ENCODE measurements at places on chromosomes 2 and 18.

DNA sequence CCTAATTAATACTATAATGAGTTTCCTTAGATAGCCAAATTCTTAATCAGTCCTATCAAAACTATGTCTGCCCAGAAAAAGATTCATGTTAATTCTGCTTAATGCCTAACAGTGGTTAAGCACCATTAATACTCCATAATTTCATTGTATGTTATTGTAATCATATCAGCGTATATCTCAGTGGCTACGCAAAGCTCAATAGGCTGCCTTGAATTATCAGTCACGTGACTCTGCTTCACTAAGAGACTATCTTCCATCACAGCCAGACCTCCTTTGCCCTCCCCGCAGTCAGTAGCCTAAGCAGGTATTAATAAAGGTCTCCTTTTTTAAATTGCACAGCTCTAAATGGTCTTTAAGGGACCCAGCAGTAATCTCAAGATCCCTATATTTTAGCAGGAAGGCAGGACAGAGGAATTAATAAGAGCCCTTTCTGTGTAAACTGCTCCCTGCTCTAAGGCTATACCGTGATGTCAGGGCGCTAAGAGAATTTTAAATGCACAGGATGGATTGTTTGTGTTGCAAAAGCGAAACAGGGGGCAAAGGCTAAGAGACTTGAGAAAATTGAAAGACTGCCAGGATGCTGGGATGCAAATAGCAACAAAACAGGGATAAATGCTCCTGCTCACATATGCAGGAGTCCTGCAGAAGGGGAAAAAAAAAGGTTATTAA is 215.6 kb upstream of the POU3F3 start:
- no peak for DNase-seq

DNA sequence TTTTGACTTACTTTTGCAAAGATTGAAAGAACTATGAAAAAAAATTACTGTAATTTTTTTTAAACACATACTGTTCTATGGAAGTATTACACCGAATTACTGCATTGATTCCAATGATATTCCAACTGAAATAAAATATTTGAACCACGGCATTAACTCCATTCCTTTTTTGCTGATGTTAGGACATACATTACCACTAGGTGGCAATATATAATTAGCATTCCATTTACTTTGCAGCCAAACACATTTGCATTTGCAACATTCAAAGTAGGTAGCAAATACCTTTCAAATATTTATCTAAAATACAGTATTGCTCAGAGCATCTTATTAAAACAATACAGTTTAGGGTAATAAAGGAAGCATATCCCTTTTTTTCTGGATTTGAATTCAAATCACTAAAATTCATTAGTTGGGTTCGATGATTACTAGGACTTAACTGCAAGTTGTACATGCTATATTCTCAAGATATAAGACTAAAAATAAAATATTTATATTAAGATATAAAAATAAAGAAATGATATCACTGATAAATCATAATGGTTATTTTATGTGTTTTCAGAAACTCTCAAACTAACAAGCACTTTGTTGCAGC is 31.3 kb downstream of the LANCL1 start:
- DNase-seq, result no peak

DNA sequence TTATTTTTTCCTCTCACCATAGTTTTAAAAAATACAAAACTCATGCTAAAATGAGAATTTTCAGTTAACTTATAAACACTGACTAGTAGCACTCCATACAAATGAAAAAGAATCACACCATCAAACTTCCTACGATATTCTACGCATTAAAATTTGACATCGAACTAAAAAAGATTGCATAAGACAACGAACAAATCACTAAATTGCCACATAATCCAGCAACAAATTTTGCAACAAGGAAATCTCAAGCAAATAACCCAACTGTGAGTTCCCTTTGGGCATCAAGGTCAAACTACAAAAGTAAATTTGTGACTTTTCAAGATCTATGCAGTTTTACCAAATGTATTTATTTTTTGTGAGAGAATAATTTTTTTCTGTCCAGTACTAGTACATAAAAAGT is 1.5 kb downstream of the MAP3K2 start:
- DNase-seq, result no peak

- no peak for DNase-seq
These were observed 162.7 kb downstream of the PKP4 start for GRCh38 chr2:158619496-158619895.

- no peak for DNase-seq
These were observed 37.1 kb downstream of the BCL11A start for GRCh38 chr2:60516383-60516811.

GRCh38 chr2:201999279-201999678 is 34.4 kb upstream of the FZD7 start:
- no peak for DNase-seq

DNA sequence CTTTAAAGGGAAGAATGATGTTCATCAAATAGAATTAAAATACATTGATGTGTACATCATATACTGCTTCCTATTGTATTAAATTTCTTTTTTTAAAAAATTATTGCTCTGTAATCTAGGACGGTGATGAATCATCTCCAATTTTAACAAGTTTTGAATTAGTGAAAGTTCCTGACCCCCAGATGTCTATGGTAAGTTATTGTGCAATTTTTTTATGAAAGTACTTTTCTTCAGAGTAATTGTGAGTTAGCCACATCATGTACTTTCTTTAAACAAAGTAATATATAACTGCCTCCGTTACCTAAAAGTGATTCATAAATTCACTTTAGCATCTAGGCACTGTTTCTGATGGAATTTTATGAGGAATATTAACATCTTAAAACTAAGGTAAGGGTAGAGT is 38.1 kb downstream of the PIK3C3 start:
- no peak for DNase-seq

DNA sequence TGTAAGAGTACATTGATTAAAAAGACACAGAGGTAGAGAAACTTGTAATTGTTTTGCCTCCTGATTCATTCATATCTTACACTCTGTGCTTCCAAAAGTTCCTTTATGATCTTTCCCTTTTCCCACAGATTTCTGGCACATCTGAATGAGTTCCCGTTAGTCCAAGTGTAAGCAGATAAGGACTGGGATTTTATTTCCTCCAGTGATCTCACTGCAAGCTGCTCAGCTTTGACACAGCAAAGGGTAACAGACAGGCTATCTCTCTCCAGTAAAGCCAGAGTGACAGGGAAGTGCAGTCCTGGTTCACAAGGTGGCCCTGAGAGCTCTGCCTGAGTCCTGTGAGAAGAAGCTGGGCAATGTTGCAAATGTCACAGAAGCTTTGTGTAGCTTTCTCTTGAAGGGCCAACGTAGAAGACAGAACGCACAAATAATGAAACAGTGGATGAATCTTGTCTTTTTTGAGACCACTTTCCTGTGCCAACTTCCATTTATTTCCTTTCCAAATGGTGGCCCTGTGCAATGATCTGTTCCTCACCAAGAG is 32.5 kb upstream of the KCNE4 start:
- no peak for DNase-seq

DNA sequence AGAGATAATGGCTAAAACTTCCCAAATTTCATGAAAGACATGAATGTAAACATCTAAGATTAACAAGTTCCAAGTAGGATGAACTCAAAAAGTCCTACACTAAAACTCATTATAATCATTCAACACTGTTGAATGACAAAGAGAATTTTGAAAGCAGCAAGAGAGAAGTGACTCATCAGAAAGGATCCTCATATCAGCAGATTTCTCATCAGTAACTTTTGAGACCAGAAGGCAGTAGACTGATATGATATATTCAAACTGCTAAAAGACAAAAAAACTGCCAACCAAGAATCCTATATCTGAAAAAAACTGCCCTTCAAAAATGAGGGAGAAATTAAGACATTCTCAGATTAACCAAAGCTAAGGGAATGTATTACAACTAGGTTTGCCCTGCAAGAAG is 130.6 kb upstream of the OTX1 start:
- no peak for DNase-seq

GRCh38 chr18:394987-395362 is 105.5 kb downstream of the COLEC12 start:
- DNase-seq, result no peak

- no peak for DNase-seq
These were observed 456.6 kb upstream of the UBE2E3 start for GRCh38 chr2:180523621-180524340.

DNA sequence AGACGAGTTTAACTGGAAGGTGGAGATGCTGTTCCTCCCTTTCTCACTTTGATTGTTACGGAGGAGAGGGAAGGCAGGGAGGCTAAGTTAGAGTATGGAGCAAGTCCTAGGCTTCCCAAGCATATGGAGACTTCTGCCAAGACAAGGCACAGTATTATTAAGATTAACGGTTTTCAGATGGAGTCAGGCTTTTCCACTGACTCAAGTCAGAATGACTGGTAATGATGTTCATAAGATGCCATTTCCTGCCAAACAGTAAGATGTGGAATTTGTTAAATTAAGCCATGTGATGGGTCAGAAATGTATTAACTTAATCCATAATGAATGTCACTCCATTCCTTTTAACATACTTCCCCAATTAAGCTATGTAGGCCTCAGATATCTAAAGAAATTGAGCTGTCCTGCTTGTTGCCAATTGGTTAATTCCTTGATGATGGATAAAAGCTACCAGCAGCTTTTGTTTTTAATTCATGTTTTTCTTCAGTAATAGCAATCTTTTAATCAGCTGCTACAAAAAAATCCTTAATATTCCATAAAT is 383.7 kb downstream of the ZNF521 start:
- DNase-seq, result no peak

DNA sequence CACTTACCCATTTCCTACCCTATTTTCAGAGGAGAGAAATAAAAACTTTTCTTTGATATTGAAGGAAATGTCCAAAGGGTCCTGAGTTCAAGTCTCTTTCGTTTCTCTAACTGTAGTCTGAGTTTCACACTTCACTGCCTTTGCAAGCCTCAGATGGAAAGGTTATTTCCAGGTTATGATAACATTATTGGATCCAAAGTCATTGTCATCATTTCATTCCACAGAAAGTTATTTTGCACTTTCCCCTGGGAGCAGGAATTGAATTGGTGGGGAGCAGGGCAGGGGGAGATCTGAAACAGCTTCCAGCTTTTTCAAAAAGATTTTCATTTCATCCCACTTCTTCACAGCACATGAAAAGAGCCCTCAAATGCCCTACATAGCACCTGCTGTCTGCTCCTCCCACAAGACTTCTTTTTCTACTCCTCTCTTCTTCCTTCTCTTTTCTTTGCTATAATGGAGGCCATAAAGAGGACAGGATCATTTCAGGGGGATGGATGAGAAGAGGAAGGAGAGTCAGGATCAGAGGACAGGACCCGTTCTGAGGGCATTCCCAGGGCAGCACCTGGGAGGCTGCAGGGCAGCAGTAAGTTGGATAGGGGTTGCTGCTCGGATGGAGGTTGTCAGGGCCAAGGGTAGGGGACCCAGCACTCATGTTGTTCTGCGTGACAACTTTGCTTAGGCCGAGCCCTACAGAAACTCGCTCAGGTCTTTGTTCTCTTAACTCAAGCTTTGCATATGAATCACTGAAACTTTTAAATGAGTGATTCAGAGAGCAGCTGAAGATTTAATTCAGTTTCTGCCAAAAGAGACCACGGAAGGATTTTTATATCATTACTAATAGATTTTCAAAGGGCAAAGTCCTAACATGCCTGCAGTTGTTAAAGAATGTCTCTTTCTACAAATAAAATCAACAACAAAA is 11.4 kb upstream of the GALNT5 start:
- no peak for DNase-seq

DNA sequence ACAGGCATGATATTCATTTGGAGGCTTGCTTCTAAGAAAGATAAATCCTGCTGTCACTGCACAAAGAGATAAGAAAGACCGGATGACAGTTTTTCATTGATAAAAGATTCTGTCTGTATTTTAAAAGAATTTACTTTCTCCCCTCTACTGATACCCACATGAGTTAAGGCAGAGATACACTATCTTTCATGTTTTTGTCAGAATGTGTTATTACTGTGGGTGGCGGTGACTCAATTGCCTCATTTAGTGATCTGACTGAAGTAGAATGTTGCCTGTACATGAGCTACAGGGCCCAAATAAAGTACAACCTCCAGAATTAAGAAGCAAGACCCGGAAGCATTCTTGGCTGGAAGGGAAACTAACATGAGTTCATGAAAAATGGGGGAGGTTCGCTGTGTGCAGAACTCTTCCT is 480.0 kb downstream of the SLC4A3 start:
- no peak for DNase-seq

DNA sequence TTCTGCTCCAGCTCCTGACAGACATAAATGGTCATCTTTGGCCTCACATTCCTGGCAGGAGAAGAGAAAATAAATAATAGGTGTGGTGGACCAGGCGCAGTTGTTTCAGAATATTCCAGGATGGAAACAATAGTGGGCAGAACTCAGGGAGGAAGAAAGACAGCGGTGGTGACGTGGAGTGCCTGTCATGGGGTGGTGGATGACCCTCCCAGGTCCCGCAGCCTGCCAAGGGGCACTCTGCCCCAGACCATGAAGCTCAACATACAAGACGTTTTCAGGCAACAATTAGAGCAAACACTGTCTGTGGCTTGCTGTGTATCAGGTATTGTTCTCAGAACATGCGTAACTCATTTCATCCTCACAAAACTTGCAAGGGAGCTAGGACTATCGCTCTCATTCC is 50.9 kb downstream of the TFCP2L1 start:
- no peak for DNase-seq

DNA sequence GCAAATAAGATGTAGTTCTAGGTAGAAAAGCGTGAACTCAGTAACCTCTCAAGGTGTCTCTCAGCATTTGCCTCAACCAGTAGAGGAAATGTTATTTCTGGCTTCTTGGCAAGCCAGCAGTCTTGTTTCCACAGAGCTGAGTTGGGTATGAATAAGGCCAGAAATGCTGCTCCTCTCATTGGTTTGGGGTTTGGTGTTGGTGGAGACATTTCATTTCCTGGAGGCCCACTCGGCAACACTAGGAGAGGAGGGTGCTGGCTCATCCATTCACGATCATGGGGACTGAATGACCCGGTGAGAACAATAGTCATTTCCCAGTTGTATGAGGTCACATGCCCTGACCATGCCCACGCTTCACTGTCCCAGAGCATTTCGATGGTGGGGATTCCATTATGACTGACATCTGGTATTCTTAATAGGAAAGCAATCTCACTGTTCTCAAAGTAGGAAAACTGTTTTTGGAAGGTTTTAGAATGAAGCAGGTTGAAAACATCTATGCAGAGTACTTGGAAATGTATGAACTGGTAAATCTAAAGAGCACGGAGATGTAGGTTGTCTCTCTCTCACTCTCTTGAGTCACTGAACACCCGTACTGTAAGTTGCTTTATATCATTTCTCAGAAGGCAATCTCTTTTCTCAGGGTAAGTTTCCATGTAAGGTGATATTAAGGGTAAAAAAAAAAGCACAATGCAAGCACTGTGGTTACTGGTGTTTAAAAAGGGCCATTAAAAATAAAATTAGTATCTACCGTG is 37.1 kb upstream of the CTLA4 start:
- DNase-seq, result peak; percentile 54

DNA sequence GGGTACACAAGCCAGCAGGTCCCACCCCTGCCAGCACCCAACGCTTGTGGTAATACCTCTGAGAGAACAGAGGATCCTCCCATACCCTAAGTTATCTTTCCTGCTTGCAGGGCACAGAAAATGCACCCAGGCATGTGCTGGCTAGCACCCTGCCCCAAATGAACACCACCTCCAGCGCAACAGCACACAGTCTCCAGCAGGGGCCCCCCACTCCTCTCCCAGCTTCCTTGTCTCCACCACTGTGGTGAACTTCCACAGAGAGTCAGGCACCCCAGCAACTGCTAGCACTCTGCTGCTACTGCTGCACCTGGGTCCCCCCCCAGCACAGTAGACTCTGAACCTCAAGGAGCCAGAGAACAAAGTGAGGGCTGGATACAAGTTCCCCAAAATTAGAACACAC is 216.8 kb upstream of the CNTNAP5 start:
- no peak for DNase-seq
